ENCODE measurements at places on chromosomes 2 and 18. TPM values are rescaled to one million over a fixed set of nuclear protein-coding genes. Genes with fewer than 3 reads are reported as not detected.

AFF3 gene
- not detected for total RNA-seq

CPO gene
- total RNA-seq, result not detected

CCDC178 gene
- not detected for total RNA-seq

CNGA3 gene
- total RNA-seq, result not detected

PROM2 gene
- 0.15 TPM for total RNA-seq

ICA1L gene
- total RNA-seq, result 2.1 TPM

SLC30A3 gene
- total RNA-seq, result 3.4 TPM

EIF5B gene
- 56.9 TPM for total RNA-seq

FSHR gene
- not detected for total RNA-seq

RPL37A gene
- total RNA-seq, result 5,193 TPM

CPSF3 gene
- total RNA-seq, result 55.6 TPM

NT5C1B gene
- total RNA-seq, result not detected

ALK gene
- not detected for total RNA-seq

SOX11 gene
- not detected for total RNA-seq

HAAO gene
- total RNA-seq, result not detected

SLC11A1 gene
- 0.24 TPM for total RNA-seq

ABCG5 gene
- not detected for total RNA-seq

RAD51AP2 gene
- not detected for total RNA-seq

TSPYL6 gene
- not detected for total RNA-seq

MYO5B gene
- 12.7 TPM for total RNA-seq

TRIM54 gene
- 0.48 TPM for total RNA-seq

COL4A3 gene
- 0.65 TPM for total RNA-seq

CTAGE1 gene
- total RNA-seq, result not detected

EVX2 gene
- total RNA-seq, result not detected

VSNL1 gene
- total RNA-seq, result not detected

LRPPRC gene
- 106 TPM for total RNA-seq

ERFE gene
- 8.0 TPM for total RNA-seq

AOX1 gene
- 2.9 TPM for total RNA-seq

C2orf81 gene
- 2.8 TPM for total RNA-seq

SLC4A5 gene
- 0.40 TPM for total RNA-seq

Measured in A549 treated with CpdA at 1 μM for 4 hours (cell line).